ENCODE measurements at places on chromosomes 11 and 22. TPM values are rescaled to one million over a fixed set of nuclear protein-coding genes. Genes with fewer than 3 reads are reported as not detected.
A peak's percentile ranks its signal among the peaks of the same experiment; 100 is the strongest.

MEI1 gene
- total RNA-seq, result 2.2 TPM

XKR3 gene
- not detected for total RNA-seq

C11orf65 gene
- 0.32 TPM for total RNA-seq

GRCh38 chr11:65448418-65449105, 26.0 kb downstream of the NEAT1 start:
- DNase-seq, result peak; percentile 88

- DNase-seq, result no peak
Measured at GRCh38 chr11:970319-970871, 44.7 kb downstream of the AP2A2 start.

- no peak for DNase-seq
Measured at GRCh38 chr11:43360361-43361032, 1.8 kb downstream of the TTC17 start.
